ENCODE measurements at places on chromosomes 5 and 9. TPM values are rescaled to one million over a fixed set of nuclear protein-coding genes. Genes with fewer than 3 reads are reported as not detected.

ZDHHC11 gene
- 0.36 TPM for total RNA-seq

PCDHA12 gene
- not detected for total RNA-seq

NR4A3 gene
- 1.9 TPM for total RNA-seq

ANGPTL2 gene
- total RNA-seq = 14.7 TPM

PCDHB10 gene
- total RNA-seq = 0.18 TPM

ADAMTS12 gene
- total RNA-seq = 51.3 TPM

PALM2AKAP2 gene
- 20.6 TPM for total RNA-seq

TLX3 gene
- total RNA-seq = not detected

SH2D3C gene
- total RNA-seq = 0.28 TPM

CDH10 gene
- 0.18 TPM for total RNA-seq

SPINK4 gene
- not detected for total RNA-seq

DNA sequence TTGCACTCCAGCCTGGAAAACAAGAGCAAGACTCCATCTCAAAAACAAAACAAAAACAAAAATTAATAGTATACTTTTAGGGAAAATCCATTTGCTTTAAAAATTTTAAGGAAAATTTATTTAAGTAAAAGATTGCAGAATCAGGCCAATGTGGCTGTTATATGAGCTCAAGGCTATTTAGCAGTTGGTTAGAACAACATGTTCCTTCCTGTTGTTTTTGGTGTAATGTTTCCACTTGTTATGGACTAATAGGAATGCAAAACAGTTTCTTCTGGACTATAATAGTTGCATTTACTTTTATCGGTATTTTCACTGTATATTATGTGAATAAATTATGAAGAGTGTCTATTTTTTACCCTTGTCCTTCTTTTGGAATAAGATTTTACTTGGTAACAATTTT lies 3.0 kb upstream of the CDC42SE2 start:
- H3K4me3 ChIP-seq = no peak overlapping the region
- DNase-seq = no peak
- no peak overlapping the region for H3K27ac ChIP-seq
- H3K36me3 ChIP-seq = no peaks in the 10 kb centered on the region
- no peaks in the 10 kb centered on the region for H3K27me3 ChIP-seq

GRCh38 chr5:14206028-14206725 lies 63.0 kb downstream of the TRIO start:
- H3K4me3 ChIP-seq = no peak overlapping the region
- peaks cover 10% of the 10 kb centered on the region for H3K36me3 ChIP-seq
- no peaks in the 10 kb centered on the region for H3K27me3 ChIP-seq
- peaks cover 40% of the 10 kb centered on the region for H3K4me1 ChIP-seq
- no peak for DNase-seq
- H3K27ac ChIP-seq = peak overlapping the region; percentile 95

DNA sequence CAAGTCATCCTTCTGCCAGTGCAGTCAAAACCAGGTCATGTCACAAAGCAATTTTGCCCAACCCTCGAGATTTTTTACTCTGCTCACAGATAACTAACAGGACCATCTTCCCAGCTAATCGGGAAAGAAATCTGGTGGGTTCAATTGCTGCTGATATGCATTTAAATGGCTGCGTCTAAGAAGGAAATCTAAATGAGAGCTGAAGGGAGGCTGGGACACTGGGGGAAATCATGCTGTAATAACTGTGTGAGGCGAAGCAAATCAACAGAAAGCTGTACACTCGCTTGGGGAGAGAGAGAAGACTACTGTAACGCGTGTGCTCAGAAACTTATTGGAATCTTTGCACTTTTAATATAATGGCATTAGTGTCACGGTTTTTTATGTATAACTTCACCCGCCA lies 535.0 kb downstream of the CDK5RAP2 start:
- no peaks in the 10 kb centered on the region for H3K27me3 ChIP-seq
- no peaks in the 10 kb centered on the region for H3K4me1 ChIP-seq
- H3K27ac ChIP-seq = no peak overlapping the region
- H3K36me3 ChIP-seq = no peaks in the 10 kb centered on the region

- no peak overlapping the region for H3K27ac ChIP-seq
- no peaks in the 10 kb centered on the region for H3K27me3 ChIP-seq
- peaks cover 9% of the 10 kb centered on the region for H3K4me1 ChIP-seq
- peaks cover 2% of the 10 kb centered on the region for H3K36me3 ChIP-seq
- DNase-seq = peak; percentile 64
These were observed 43.5 kb upstream of the ANKDD1B start for GRCh38 chr5:75567710-75568109.

- no peaks in the 10 kb centered on the region for H3K36me3 ChIP-seq
- peak; percentile 43 for DNase-seq
- peaks cover 7% of the 10 kb centered on the region for H3K27me3 ChIP-seq
- H3K27ac ChIP-seq = no peak overlapping the region
These were observed 42.0 kb upstream of the ADRA1B start for GRCh38 chr5:159874263-159874662.

GRCh38 chr9:93254061-93254481 lies 70.1 kb downstream of the WNK2 start:
- H3K27ac ChIP-seq = no peak overlapping the region
- no peaks in the 10 kb centered on the region for H3K27me3 ChIP-seq
- no peaks in the 10 kb centered on the region for H3K4me1 ChIP-seq
- H3K36me3 ChIP-seq = no peaks in the 10 kb centered on the region
- no peak overlapping the region for H3K4me3 ChIP-seq

GRCh38 chr9:109513871-109514270 lies 15.8 kb upstream of the PTPN3 start:
- no peak overlapping the region for H3K27ac ChIP-seq
- H3K36me3 ChIP-seq = no peaks in the 10 kb centered on the region
- no peak overlapping the region for H3K4me3 ChIP-seq
- H3K4me1 ChIP-seq = no peaks in the 10 kb centered on the region
- peaks cover 22% of the 10 kb centered on the region for H3K27me3 ChIP-seq
- DNase-seq = no peak

DNA sequence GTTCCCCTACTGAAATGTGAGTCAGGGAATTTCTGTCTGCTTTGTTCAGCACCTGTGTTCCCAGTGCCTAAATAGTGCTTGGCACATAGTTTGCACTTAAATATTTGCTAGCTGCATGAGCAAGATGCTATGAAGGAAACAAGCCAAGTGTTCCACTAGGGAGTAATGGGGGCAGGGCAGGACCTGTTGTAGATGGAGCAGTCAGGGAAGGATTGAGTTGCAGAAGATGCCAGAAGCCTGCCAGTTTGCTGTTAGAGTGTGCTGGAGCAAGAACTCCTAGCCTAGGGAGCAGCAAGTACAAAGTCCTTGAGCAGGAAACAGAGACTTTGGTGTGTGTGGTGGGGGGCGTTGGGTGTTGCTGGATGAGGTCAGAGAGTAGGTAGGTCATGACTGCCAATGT lies 87.5 kb downstream of the DAB2IP start:
- no peak overlapping the region for H3K4me3 ChIP-seq
- no peaks in the 10 kb centered on the region for H3K36me3 ChIP-seq
- peaks cover 42% of the 10 kb centered on the region for H3K4me1 ChIP-seq
- no peaks in the 10 kb centered on the region for H3K27me3 ChIP-seq

- H3K4me1 ChIP-seq = peaks cover 23% of the 10 kb centered on the region
- no peaks in the 10 kb centered on the region for H3K36me3 ChIP-seq
- peak overlapping the region; percentile 93 for H3K27ac ChIP-seq
- H3K4me3 ChIP-seq = no peak overlapping the region
- peak; percentile 51 for DNase-seq
These were observed 486.6 kb downstream of the CCDC171 start for GRCh38 chr9:16039218-16039987.

DNA sequence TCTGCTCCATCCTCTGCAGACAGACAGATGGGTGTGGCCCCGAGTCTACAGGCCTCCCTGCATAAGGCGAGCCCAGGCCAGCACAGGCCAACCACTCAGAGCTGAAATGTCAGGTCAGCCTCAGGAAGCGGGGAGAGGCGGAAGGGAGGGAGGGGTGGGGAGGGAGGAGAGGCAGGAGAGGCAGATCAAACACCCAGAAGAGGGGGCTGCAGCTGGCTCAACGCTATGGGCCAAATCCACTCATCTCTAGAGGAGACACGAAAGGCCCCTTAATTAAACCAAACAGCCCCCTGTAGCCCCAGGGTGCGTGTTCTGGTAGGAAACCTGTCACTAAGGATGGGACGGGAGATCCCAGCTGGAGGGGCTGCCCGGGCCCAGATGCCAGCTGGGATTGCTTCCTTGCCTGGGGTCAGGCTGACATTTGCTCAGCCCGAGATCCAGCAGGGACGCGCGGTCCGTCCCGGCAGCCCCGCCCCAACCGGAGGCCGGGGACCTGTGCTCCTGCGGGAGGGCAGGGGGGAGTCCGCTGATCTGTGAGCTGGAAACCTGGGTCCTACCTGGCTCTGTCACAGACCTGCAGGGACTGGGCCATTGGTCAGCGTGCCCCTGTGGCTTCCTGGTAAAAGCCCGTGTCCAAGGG lies 97.2 kb upstream of the SARDH start:
- DNase-seq = no peak
- no peaks in the 10 kb centered on the region for H3K27me3 ChIP-seq
- no peak overlapping the region for H3K27ac ChIP-seq
- peaks cover 4% of the 10 kb centered on the region for H3K36me3 ChIP-seq

- no peaks in the 10 kb centered on the region for H3K4me1 ChIP-seq
- H3K27me3 ChIP-seq = no peaks in the 10 kb centered on the region
- H3K27ac ChIP-seq = no peak overlapping the region
- H3K36me3 ChIP-seq = no peaks in the 10 kb centered on the region
- DNase-seq = no peak
- H3K4me3 ChIP-seq = no peak overlapping the region
These were observed 270.4 kb upstream of the DMRT1 start for GRCh38 chr9:571066-571465.

- DNase-seq = peak; percentile 10
- no peaks in the 10 kb centered on the region for H3K27me3 ChIP-seq
- H3K27ac ChIP-seq = no peak overlapping the region
- no peaks in the 10 kb centered on the region for H3K36me3 ChIP-seq
These were observed 57.4 kb downstream of the GCNT1 start for GRCh38 chr9:76516350-76516749.

GRCh38 chr9:89120704-89121103 lies 57.9 kb downstream of the SHC3 start:
- H3K27me3 ChIP-seq = no peaks in the 10 kb centered on the region
- no peak overlapping the region for H3K4me3 ChIP-seq
- no peak for DNase-seq
- H3K27ac ChIP-seq = no peak overlapping the region
- H3K36me3 ChIP-seq = peaks cover 1% of the 10 kb centered on the region
- peaks cover 12% of the 10 kb centered on the region for H3K4me1 ChIP-seq

DNA sequence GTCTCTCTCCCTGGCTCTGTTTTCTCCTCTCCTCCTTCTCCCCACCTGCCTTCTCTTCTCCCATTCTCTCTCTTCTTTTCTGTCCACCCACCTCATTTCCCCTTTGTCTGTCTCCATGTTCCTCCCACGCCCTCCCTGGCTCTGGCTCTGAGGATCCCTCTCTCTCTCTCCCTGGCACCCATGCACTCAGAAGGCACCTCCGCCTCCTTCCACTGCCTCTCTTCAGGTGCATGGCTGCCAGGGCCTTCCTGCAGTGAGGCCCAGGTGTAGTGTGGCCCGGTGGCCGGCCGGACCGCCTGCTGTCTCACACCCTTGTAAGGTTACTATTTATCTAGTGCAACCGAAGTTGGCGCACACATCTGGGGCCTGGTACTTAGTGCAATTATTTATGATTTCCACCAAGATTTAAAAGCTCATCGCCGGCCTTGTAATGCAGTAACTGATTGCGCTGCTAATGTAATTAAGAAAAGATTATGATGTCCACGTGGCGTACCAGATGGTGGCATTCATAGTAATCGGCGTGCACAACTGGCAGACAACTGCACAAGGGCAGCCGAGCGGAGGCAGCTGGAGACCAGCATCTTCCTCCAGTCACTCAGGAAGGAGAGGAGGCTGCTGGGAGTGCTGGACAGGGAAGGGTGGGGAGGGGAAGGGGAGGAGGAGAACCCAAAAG lies 50.4 kb upstream of the MVB12B start:
- H3K27ac ChIP-seq = no peak overlapping the region
- no peaks in the 10 kb centered on the region for H3K36me3 ChIP-seq
- no peak overlapping the region for H3K4me3 ChIP-seq
- no peaks in the 10 kb centered on the region for H3K4me1 ChIP-seq
- DNase-seq = no peak

DNA sequence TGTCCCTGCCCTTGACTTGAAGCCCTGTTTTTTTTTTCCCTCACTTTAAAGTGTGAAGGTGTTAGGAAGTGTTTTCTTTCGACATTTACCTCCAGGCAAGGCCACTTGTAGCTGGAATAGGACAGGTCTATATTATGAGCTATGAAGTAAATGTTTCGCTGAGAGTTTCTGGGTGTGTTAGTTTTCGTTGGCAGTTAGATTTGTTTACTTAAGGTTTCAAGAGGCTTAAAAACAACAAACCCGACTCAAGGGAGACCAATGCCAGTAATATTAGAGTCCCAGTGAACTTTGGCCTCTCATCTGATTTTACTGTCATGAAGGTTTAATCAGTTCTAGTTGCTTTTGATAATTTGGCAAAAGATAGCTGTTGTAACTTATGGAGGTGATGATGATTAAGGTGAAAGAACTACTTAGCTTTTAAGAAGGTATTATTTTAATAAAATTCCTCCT lies 25.2 kb downstream of the OCLN start:
- no peak overlapping the region for H3K27ac ChIP-seq
- no peaks in the 10 kb centered on the region for H3K36me3 ChIP-seq
- H3K27me3 ChIP-seq = no peaks in the 10 kb centered on the region
- H3K4me1 ChIP-seq = peaks cover 11% of the 10 kb centered on the region
- peak; percentile 40 for DNase-seq

DNA sequence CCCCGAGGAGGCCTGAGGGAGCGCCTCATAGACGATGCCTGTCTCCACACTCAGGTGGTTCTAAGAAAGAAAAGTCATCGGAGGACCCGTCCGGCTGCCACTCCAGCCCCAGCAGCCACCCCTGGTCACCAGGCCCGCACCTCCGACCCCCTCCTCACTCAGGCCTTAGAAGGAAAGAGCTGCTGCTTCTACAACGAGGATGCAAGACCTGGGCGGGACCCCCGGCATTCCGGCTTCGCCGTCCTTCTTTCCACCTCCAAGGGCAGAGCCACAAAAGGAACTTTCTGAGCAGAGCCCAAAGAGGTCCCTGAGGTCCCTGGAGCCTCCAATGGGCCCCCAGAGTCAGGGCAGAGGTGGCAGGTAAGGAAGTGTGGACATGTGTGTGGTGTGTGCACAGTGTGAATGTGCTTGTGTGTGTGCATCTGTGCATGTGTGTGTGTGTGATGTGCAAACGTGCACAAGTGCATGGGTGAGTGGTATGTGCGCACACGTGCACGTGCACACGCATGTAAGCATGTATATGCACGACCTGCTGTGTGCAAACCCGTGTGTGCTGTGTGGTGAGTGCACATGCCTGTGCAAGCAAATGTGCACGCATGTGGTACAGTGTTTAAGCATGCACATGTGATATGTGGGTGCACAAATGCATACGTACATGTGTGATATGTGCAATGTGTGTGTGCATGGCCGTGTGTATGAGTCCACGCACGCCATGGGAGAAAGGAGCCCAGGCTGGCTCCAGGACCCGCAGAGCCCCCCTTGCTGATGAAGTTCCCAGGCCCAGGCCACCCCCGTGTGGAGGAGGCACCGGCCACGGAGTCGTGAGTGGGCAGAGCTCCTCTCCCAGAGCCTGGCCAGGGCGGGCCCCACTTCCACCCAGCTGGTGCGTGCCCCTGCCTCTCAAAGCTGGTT lies 27.7 kb upstream of the TMEM250 start:
- H3K27me3 ChIP-seq = peaks cover 54% of the 10 kb centered on the region
- no peaks in the 10 kb centered on the region for H3K36me3 ChIP-seq
- no peaks in the 10 kb centered on the region for H3K4me1 ChIP-seq
- H3K27ac ChIP-seq = no peak overlapping the region
- H3K4me3 ChIP-seq = no peak overlapping the region

GRCh38 chr5:14659821-14660607 lies 4.5 kb upstream of the OTULIN start:
- no peaks in the 10 kb centered on the region for H3K27me3 ChIP-seq
- H3K27ac ChIP-seq = peak overlapping the region; percentile 62
- no peak overlapping the region for H3K4me3 ChIP-seq
- H3K4me1 ChIP-seq = peaks cover 3% of the 10 kb centered on the region
